ENCODE measurements at places on chromosomes 3 and 15.
A peak's percentile ranks its signal among the peaks of the same experiment; 100 is the strongest.

DNA sequence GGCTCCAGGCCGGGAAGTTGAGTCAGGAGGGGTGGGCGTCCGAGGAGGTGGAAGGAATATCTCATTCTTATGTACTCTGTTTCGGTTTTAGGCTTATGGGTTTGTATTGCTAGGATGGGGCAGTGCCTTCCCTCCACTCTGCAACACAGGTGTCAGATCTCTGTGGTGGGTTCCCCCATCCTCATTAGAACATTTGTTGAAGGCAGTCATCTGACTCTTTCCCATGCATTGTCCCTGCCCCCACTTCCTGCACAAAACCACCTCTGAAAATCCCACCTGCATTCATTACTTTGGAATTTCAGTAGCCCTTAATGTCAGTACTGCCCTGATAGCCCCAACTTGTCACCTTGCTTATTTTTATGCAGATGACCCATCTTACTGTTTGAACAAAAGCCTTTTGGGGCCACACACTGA lies 29.5 kb downstream of the GYG1 start:
- DNase-seq, result no peak

- peak; percentile 74 for DNase-seq
Measured at GRCh38 chr3:45593708-45594601, 596 bp upstream of the LIMD1 start.

DNA sequence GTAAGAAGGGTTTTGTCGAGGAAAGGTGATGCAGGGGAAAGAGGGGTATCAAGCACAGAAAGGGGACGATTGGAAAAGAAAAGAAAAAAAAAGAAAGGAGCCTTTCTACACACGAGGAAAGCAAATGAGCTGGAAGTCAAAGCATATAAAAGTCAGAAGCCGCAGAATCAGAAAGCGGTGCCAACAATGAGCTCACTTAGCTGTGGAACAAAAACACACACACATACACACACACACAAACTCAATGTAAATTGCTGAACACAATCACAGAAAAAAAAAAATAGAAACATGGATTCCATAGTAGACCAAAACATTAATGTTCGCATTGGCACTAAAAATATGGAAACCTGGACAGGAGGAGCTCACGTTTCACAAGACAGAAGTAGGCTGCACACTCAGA lies 63.4 kb upstream of the FEZF2 start:
- no peak for DNase-seq

DNA sequence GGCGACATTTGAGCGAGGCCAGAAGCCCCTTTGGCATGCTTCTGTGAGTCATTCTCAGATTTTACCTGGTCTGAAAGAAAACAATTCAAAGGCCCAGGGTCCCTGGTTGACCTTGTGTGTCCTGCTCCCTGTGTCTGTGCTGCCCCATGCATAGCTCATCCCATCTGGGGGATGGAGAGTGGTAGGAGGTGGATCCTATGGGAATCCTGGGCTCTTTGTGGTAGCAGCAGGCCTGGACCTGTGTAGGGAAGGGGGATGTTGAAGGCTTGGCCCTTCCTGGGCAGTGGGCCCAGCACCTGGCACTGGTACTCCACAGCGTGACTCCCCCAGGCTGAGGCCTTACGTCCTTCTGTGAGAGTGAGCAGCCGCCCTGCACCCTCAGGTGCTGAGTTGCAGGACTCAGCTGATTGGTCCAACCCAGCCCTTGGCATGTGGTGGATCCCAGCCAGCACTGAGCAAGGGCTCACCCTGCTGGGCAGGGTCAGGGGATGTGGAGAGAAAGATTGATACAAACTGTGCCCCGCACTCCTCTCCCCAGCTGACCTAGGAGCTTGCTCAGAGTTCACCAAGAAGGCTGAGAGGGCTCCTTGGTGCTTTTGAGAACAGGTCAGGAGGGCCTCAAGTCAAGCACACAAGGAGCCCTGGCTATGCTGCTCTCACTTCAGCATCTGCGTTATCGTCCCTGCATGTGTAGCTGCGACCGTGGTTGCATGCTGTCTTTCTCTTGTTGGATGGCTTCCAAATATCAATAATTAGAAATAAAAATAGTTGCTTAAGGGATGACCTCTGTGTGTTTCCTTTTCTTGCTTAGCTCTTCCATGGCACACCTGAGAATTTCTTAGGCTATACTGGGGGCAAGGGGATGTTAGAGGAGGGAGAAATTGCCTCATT lies 21.4 kb upstream of the JMJD7 start:
- no peak for DNase-seq

DNA sequence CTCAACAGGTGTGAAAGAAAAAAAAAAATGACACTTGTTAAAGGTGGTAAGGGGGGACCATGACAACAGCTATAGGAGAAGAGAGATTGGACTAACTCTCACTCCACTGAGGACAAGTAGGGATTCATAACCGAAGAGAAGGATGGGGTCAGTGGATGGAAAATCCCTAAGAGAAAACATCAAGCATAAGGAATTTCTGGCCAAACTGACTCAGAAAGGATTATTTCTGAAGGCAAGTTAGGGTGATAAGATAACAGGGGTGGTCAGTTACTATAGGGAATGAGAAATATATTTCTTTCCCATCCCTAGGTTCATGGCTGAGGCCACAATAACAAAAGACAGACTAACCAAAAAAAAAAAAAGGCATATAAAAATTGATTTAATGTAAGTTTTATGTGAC lies 9.5 kb upstream of the RARB start:
- DNase-seq, result no peak

GRCh38 chr3:149267565-149267964 lies 45.9 kb upstream of the CP start:
- DNase-seq, result no peak

DNA sequence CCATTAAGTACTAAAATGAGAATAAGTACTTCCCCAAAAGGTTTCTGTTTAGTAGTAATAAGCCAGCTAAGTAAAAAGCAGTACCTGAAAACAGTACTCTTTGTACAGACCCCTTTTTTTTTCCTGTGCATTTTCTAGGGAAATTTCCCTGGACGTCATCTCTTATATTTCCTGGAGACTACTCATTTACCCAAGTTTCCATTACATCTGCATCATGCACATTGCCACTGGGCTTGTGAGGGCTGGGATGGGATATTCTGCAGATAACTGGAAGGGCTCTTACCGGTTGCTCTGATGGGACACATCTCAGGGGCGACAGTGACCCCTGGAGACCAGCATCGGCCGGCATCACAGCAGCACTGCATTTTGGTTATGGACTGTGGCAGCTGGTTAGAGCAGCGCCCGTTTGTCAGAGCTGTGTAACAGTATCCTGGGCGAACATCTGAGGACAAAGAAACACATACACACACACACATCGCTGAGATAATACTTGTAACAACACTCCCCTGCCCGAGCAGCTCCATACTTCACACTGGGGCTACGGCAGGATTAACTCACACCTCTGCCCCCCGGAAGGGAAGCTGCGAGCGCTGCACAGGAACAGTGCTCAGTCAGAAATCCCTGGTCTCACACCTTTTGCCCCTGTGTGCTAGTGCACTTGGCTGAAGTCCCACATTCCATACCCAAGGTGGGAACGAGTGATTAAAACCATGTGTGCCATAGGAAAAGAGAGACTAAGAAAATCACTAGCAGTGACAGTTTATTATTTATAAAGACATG lies 124.9 kb downstream of the FBN1 start:
- no peak for DNase-seq

GRCh38 chr3:188446014-188446413 lies 292.1 kb downstream of the LPP start:
- no peak for DNase-seq

DNA sequence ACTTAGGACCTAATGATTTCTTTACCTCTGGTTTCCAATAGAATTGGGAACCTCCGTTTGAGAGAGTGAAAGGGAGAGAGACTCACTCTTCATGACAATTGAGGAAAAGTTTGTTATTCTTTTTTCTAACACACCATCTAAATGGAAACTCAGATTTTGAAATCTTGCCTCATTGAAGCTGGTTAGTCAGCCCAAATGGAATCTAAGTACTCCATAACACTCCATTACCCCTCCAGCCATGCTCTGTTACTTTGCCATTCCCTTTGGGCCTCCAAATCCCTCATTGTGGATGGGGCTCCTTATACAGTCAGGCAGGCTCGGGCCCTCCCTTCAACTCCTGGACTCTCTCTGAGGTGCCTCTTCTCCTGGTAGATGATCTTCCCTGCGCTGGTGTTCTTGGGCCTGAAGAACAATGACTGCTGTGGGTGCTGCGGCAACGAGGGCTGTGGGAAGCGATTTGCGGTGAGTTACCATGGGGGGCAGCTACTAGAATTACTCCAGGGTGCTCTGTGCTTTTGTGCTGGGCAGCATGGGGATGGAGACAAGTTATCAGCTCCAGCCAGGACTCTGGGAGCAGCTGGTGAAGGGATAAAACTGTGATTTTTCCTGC lies 1.1 kb downstream of the TM4SF4 start:
- no peak for DNase-seq

GRCh38 chr3:8500989-8501370 lies 643 bp upstream of the LMCD1 start:
- DNase-seq, result no peak

GRCh38 chr3:52234516-52235447 lies 4.2 kb downstream of the TWF2 start:
- DNase-seq, result no peak

- no peak for DNase-seq
Measured at GRCh38 chr3:15889936-15890335, 92.2 kb upstream of the ANKRD28 start.

- DNase-seq, result no peak
Measured at GRCh38 chr3:99767291-99767690, 50.4 kb upstream of the CMSS1 start.

- DNase-seq, result no peak
Measured at GRCh38 chr3:17491601-17492000, 250.8 kb downstream of the TBC1D5 start.

DNA sequence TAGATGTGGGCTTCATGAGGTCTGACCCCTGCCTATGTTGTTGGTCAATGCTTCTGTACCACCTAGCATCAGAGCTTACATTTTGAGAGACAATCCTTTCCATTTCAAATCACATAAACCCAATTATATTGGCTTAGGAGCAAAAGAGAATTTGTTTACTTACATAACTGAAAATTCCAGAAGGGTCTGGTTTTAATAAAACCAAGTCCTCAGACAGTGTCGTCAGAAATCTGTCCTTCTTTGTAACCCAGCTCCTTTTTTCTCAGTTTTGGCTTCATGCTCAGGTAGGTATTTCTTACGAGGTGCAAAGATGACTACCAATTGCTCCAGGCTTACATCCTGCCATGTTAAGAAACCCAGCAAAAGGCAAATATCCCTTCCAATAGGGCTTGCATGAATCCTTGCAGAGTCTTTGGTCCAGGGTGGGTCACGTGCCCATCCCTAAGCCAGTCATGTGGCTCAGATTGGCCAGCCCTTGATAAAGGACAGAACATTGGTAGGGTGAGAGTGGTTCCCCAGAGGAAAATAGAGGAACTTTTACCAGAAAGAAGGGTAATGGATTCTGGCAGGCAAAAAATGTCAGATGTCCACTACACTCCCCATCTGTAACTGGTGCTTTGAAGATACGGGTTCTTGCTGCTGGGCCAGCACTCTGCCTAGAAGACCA lies 50.2 kb upstream of the VILL start:
- no peak for DNase-seq

DNA sequence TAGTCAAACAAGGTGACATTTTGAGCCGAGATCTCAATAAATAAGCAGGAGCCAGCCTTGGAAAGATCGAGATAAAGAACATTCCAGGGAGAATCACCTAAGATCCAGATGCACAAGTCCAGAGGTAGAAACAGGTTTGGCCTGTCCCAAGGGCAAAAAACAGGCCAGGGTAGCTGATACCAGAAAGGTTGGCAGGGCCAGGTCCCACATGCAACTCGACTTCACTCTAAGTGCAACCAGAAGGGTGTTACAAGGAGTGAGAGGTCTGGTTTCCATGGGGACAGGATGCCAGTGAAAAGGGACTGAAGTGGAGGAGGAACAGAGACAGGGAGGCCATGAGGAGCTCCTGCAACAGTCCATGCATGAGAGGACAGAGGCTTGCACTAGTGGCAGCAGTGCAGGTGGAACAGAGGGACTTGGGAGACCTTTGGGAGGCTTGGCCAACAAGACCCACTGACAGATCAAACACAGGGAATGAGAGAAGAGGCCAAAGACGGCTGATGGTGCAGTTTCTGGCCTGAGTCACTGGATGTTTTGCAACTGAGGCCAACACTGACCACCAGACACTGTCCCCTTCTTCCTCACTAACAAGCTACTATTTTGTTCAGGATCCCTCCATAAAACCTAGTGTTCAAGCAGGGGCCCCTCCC lies 5.2 kb downstream of the TPRA1 start:
- DNase-seq, result no peak

DNA sequence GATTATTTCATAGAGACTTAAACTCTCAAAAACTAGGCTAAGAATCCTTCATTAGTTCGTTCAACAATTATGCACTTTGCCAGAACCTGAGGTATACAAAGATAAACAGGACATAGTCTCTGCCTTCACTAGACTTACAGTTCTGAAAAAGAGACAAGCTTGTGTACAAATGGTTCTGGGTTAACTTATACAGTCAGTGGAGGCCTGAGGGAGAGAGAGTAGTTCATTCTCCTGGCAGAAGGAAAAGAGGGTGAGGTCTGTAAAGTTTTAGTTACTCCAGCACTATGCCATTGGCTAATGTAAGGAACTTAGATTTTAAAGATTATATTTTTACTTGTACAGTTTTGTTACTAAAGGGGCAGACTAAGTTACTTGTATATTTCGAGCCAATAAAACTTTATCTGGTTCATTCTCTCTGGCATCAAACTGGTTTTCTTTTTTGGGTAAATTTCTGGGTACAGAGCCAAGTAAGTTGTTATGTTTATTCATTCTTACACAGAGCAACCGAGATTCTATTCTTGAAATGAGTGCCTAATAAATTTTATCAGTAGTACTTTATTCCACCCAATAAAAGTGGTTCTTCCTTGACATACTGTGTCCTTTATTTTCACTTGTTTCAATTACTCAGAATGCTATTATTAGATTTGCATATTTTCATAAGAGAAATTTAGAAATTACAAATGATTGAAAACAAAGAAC lies 278.7 kb downstream of the TIGIT start:
- no peak for DNase-seq

DNA sequence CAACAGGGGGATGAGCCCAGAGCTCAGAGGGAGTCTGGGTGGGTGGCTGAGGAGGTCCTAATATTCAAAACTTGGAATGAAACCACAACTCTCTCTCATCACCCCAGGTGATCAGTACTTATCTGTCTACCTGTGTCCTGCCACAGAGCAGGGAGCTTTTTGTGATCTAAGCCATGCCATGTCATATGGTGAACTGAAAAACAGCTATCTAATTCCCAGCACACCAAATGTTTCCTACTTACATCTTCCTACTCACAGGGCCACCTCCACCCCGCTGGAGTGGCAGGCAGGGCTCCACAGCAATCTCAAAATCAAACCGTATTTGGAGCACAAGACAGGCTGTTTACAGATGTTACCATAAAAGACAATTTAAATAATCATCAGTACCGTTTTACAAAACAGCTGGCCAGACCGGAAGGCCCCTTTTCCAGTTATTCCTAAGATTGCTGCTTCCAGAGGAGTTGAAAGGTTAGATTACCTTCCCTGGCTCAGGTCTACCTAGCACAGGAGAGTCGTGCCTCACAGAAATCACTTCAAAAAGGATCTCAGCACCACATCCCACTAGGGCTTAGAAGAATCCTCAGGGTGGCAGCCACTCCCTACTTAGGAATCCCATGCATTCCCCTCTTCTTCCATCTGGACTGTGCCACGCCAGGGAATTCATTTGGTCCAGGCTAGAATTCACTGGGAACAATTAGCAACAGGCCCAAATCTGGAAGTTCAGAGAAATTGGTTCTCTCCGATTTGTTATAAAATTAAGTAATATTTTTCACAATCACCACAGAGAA lies 226.6 kb upstream of the IL12A start:
- DNase-seq, result no peak

- no peak for DNase-seq
Measured at GRCh38 chr3:31416980-31417379, 115.7 kb upstream of the STT3B start.

GRCh38 chr3:23395115-23395514 lies 192.0 kb downstream of the UBE2E2 start:
- DNase-seq, result no peak
